Upper lobe of right lung (tissue), 1 donor: ENCODE measurements at places on chromosomes 11 and 22. TPM values are rescaled to one million over a fixed set of nuclear protein-coding genes. Genes with fewer than 3 reads are reported as not detected.

GRCh38 chr22:47281126-47282106, 519.0 kb downstream of the TBC1D22A start:
- H3K4me1 ChIP-seq = no peaks in the 10 kb centered on the region
- H3K36me3 ChIP-seq = no peaks in the 10 kb centered on the region
- H3K4me3 ChIP-seq = no peak overlapping the region
- H3K27ac ChIP-seq = no peak overlapping the region
- H3K27me3 ChIP-seq = peaks cover 9% of the 10 kb centered on the region

DNA sequence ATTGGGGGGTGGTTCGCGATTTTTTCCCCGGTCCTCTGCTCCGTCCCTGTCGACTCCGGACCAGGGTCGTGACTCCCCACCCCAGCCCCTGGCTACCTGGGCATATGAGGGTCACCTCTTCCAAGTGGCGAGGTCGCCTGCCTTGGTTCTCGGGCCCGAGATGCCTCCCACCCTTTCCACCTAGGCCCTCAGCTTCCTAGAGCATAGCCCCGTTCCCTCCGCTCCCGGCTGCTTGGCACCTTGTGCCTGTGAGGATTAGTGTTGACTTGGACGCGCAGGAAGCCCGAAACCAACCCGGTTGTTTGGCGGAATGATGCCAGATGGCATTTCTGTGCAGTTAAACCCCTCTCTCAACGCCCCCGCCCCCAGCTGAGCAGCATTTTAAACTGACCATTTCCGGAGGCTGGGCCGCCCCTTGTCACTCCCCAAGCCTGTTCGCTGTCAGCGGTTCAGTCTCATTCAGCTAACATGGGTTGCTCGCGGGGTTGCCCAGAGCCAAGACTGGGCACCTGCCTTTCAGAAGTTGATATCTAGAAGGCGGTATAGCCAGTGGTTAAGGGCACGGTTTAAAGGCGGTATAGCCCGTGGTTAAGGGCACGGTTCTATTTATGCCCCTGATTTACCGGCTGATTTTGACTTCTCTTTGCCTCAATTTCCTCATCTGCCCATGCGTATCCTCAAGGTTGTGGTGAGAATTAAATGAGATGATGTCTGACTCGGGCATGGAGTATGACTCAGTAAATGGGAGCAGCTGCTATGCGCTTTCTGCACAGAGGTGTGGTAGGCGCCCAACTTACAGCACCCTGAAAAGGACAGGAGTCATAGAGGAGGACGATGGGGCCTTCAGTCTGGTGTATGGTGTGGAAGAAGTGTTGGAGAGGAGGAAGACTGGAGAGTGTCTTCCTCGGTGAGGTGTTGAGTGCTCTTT, 639 bp downstream of the INCENP start:
- peaks cover 8% of the 10 kb centered on the region for H3K4me1 ChIP-seq
- peaks cover 4% of the 10 kb centered on the region for H3K36me3 ChIP-seq
- H3K27me3 ChIP-seq = no peaks in the 10 kb centered on the region
- no peak for DNase-seq
- H3K4me3 ChIP-seq = peak overlapping the region; percentile 91

DNA sequence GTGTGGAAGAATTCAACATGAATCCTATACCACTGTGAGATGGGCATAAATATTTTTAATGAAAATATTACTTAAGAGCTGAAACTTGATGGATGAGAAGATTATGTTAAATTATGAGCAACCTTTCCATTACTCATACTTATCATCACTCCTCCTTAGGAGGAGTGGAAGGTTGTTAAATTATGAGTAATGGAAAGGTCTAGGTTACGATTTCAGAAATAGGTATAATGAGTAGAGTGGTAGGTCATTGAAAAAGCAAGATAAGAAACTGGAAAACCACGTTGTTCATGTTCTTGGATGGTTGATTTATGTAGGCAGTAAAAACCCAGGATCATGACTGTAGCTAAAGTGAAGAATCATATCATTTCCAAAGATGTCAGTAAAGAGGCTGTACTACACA, 973.2 kb upstream of the RAG2 start:
- no peaks in the 10 kb centered on the region for H3K36me3 ChIP-seq
- no peak overlapping the region for H3K4me3 ChIP-seq
- no peaks in the 10 kb centered on the region for H3K27me3 ChIP-seq
- no peaks in the 10 kb centered on the region for H3K4me1 ChIP-seq
- DNase-seq = no peak
- no peak overlapping the region for H3K27ac ChIP-seq

DNA sequence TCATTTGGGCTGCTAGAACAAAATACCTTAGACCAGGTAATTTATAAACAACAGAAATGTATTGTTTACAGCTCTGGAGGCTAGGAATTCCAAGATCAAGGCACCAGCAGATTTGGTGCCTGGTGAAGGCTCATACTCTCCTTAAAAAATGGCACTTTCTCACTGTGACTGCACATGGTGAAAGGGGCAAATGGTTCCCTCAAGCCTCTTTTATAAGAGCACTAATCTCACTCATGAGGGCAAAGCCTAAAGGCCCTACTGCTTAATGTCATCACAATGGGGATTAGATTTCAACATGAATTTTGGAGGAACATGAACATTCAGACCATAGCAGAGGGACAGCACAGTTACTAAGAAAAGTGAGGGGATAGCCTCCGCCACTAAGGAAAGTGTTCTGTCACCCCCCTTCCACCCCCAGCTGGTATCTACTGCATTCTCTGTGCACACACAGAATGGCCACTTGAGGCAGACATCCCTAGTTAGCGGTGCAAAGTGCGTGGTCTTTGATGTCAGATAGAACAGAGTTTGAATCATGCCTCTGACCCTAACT, 47.2 kb upstream of the CEP295 start:
- no peaks in the 10 kb centered on the region for H3K36me3 ChIP-seq
- H3K4me1 ChIP-seq = no peaks in the 10 kb centered on the region
- H3K4me3 ChIP-seq = no peak overlapping the region
- no peak overlapping the region for H3K27ac ChIP-seq
- H3K27me3 ChIP-seq = no peaks in the 10 kb centered on the region

DNA sequence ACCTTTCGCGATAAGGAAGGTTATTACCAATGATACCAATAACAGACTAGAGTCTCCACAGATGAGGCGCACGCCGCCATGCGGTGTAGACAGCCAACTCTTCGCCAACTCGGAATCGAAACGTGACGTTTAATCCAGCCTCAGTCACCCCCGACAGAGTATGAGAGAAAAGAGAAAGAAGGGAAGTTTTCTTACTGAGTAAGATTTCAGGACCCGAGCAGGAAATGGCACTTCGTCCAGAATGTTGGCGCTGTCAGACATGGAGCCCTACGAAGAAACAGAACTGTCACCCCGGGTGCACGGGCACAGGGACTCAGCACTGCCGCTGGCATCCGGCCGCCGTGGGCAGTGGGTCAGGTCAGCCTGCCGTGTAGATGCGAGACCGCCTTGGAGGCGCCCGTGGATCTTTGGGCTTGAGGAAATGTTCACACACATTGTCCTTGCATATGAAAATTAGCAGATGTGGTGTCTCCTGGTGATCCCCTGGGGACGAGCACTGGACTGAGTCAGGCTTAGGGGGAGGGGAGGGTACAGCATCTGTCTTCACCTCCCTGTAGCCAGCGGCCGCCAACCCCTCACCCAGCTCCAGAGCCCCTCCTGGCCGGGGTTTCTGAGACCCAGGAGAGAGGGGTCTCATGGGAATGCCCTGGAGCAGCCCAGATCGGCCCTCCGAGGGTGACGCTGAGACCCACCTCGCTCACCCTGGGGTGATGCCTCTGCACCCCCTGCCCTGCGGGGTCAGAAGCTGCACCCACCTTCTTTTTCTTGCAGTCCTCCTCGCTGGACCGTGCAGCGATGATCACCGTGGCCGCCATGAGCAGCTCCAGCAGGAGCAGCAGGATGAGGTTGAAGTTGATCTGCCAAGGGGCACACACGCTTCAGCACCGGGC, 8.3 kb downstream of the MLC1 start:
- H3K27me3 ChIP-seq = no peaks in the 10 kb centered on the region
- peak; percentile 58 for DNase-seq
- H3K4me3 ChIP-seq = no peak overlapping the region

The MLC1 gene
- total RNA-seq = 2.3 TPM

DNA sequence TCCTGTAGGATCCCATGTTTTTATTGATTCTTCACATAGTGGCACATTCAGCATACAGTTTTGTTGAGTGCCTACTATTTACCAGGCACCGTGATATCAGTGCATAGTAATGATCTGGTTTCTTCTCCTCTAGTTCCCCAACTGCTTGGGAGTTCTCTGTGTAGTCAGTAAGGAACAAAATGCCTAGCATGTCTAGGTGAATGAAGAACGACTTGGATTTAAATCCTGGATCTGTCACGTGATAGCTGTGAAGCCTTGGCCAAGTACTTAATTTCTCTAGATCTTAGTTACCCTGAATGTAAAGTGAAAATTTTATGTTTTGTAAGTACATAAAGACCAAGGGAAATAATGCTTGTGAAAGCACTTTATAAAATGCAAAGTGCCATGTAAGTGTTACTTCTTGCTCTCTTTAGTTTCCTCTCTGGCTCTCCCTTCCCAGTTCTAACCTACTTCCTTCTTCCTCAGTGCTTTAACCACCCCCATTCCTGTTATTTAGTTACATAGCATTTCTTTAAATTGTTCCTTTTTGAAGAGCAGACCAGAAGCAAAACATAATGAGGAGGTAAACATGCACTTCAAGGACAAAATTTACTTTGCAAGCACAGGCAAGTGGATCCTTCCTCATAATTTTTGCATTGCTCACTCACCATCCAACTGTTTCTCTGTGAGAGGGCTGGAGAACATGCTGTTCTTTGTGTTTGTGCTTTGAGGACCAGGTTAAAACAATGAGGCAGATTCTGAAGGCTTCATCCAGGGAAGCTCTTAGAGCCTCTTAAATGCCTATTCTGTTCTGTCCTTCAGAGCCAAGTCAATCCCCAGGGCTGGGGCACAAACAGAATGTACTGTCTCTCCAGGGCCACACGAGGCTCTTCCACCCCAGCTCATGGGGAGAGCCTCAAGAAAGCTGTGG, 353.9 kb upstream of the TENM4 start:
- no peaks in the 10 kb centered on the region for H3K36me3 ChIP-seq
- H3K4me3 ChIP-seq = no peak overlapping the region
- H3K27me3 ChIP-seq = no peaks in the 10 kb centered on the region
- H3K4me1 ChIP-seq = no peaks in the 10 kb centered on the region
- DNase-seq = no peak

The CLMP gene
- total RNA-seq = 17.6 TPM
